NCI-H345 (cell line): ENCODE measurements at places on chromosomes 5 and 9.

DNA sequence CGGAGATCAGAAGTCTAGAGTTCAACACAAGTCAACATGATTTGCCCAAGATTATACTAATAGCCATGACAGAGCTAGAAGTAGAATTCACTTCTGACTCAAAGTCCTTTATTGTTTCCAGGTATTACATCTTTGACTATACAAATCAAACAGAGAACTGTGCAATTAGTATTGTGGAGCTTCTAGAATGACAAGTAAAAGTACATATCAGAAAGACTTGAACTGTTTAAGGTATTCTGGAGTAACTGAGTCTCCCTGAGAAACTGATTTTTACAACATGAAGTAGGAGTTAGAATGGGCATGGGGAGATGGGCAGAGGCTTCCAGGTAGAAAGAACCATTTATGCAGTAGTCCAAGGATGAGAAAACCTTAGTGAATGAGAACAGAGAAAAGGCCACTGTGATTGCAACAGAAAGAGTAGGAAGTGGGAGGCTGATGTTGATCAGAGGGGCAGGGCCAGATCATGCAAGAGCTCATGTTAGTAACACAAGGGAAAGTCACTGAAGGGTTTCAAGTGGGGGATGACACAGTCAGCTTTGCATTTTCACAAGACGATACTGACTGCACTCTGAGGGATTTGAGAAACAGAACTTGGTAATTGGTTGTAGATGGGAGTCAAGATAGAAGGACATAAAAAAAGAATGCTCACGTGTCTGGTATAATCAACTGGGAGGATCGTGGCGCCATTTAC, 280.7 kb downstream of the RFX3 start:
- DNase-seq = no peak

GRCh38 chr5:177474002-177474476, 605 bp upstream of the DBN1 start:
- DNase-seq = no peak

GRCh38 chr5:21615195-21615765, 1237.9 kb downstream of the CDH12 start:
- DNase-seq = no peak

GRCh38 chr9:98312365-98312764, 56.9 kb upstream of the TBC1D2 start:
- no peak for DNase-seq

DNA sequence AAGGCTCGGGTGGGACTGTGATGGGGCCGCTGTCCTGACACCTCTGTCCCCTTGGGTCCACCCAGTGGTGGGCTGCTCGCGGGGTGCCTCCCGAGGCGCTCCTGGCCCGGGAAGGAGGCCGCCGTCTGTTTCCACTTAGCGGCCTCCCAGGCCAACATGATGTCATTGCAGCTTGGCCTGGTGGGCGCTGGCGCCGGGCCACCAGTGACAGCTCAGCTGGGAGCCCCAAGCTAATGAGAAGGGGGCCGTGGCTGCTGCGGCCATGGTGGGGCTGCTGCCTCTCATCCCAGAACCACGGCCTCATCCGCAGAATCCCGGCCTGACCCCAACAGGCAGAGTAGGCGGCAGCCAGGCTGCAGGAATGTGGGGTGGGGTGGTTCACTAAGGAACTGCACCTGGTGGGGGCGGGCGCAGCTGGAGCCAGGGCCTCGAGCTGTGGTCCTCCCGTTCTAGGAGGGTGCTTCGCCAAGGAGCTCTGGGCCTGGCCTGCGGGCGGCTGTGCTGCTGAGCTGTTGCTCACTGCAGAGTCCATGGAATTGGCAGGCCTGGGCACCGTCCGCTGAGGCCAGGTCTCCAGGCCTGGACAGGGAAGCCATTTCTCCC, 123.5 kb upstream of the COL5A1 start:
- DNase-seq = no peak
